Ureter (tissue), 1 donor: ENCODE measurements at places on chromosomes 16 and 17. TPM values are rescaled to one million over a fixed set of nuclear protein-coding genes. Genes with fewer than 3 reads are reported as not detected.

The GNAO1 gene
- 23.8 TPM for total RNA-seq

The SLC5A10 gene
- not detected for total RNA-seq

The HYDIN gene
- total RNA-seq: 8.4 TPM

The CHRNE gene
- 1.2 TPM for total RNA-seq

The SLC13A5 gene
- not detected for total RNA-seq

The DNAI2 gene
- not detected for total RNA-seq

The PDIA2 gene
- not detected for total RNA-seq

The ALOX15B gene
- total RNA-seq: 5.3 TPM

The ABR gene
- total RNA-seq: 207 TPM

The CDK5RAP3 gene
- 207 TPM for total RNA-seq

The ESRP2 gene
- total RNA-seq: 127 TPM

The ZACN gene
- total RNA-seq: not detected

The HIGD1B gene
- total RNA-seq: 3.2 TPM

The CMTM2 gene
- total RNA-seq: not detected

The SARM1 gene
- total RNA-seq: 34.7 TPM

The MYO19 gene
- total RNA-seq: 93.7 TPM

The CTRB2 gene
- not detected for total RNA-seq

The TLCD2 gene
- total RNA-seq: 9.2 TPM

The CRISPLD2 gene
- 192 TPM for total RNA-seq

The MYH10 gene
- 30.8 TPM for total RNA-seq

The YPEL3 gene
- 31.0 TPM for total RNA-seq

The MMP25 gene
- total RNA-seq: 0.78 TPM

The KRTAP2-3 gene
- total RNA-seq: not detected

The PLD6 gene
- 4.9 TPM for total RNA-seq

The NRN1L gene
- total RNA-seq: not detected

The HIRIP3 gene
- 11.2 TPM for total RNA-seq

The SALL1 gene
- 4.4 TPM for total RNA-seq

The SPATA22 gene
- total RNA-seq: not detected

The SEPTIN12 gene
- total RNA-seq: not detected

The SOX8 gene
- total RNA-seq: 0.73 TPM

The PROCA1 gene
- total RNA-seq: 1.1 TPM

The C1QTNF8 gene
- total RNA-seq: not detected

The BORCS6 gene
- 7.1 TPM for total RNA-seq

The HES7 gene
- total RNA-seq: not detected

The SPIRE2 gene
- total RNA-seq: 41.6 TPM

The MFSD6L gene
- total RNA-seq: 4.1 TPM

The NPIPA3 gene
- 1.6 TPM for total RNA-seq

The PPP1R1B gene
- total RNA-seq: 40.4 TPM

The TAC4 gene
- total RNA-seq: not detected

The B3GNT9 gene
- total RNA-seq: 14.5 TPM

The ATXN1L gene
- 28.5 TPM for total RNA-seq

The EPOP gene
- 3.4 TPM for total RNA-seq

The FNDC8 gene
- not detected for total RNA-seq

The PRR11 gene
- 1.0 TPM for total RNA-seq

The RPL23 gene
- total RNA-seq: 1,659 TPM

The LASP1 gene
- 126 TPM for total RNA-seq

The WNT3 gene
- 1.0 TPM for total RNA-seq

The SLC52A1 gene
- 2.5 TPM for total RNA-seq

The CDRT15L2 gene
- total RNA-seq: not detected

The TCF25 gene
- total RNA-seq: 224 TPM

The TGFB1I1 gene
- total RNA-seq: 97.0 TPM

The SNAI3 gene
- 1.8 TPM for total RNA-seq

The SCARF1 gene
- 16.3 TPM for total RNA-seq

The FOXL1 gene
- total RNA-seq: 10.9 TPM

The GP2 gene
- total RNA-seq: 0.49 TPM

The KCNJ2 gene
- total RNA-seq: 1.1 TPM

The KRT17 gene
- total RNA-seq: 223 TPM
